Suppressor macrophage treated with lipopolysaccharide for 4 hours (primary cell): ENCODE measurements at places on chromosomes 7 and 10.
A peak's percentile ranks its signal among the peaks of the same experiment; 100 is the strongest.

DNA sequence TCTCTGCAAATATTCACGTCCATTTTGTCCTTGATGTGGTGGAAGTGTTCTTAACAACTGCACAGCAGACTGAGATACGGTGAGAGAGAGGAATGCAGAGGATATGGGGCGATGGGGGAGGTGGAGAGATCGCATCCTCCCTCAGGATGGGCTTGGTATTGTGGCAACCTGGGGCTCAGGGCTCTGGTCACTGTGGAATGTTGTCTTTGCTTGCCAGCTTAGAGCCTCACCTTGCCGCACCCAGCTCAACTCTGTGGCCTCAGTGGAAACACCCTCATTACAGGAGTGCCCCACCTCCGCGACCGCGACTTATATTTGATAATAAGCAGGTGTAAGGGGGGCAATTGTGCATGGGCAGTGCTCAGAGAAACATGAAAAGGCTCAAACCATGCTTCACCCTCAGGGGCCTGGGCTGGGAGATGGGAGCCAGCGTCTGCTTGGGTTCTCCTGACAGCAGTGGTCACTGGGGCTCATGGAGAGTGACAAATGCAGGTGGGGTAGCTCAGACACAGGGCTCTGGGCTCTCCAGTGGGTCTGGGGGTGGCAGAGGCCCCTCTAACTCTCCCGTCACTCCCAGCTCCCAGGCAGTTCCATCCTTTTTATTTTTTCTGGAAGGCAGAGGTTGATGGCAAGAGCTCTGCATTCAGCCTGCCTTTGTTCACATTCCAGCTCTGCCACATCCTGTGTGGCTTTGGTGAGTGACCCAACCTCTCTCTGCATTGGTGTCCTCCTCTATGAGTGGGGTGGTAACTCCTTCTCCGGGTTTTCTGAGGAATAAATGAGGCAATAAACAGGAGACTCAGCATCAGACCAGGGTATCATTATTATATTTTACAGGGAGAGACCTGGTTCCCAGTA lies 43.1 kb upstream of the EMX2 start:
- no peak for DNase-seq

- DNase-seq, result no peak
Observed at GRCh38 chr10:78727251-78727650, 341.5 kb upstream of the ZMIZ1 start.

DNA sequence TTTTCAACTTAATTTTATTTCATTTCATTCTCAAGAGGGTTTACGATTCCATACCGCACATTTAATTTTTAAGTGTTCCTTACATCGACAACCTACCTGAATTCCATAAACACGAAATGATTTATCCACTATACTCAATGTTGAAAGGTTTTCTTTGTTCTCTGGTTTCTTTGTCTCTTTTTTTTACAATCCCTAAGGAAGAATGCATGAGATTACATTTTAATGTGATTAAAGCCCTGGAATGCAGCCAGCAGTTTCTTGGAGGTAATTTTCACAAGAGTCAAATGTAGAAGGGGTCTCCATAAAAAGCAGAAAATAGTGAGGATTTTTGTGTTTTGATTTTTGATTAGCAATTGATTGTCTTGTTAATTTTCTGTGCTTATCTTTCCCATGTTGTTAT lies 59.2 kb upstream of the ADCY1 start:
- no peak for DNase-seq

GRCh38 chr10:96252730-96253129 lies 18.6 kb downstream of the BLNK start:
- no peak for DNase-seq

DNA sequence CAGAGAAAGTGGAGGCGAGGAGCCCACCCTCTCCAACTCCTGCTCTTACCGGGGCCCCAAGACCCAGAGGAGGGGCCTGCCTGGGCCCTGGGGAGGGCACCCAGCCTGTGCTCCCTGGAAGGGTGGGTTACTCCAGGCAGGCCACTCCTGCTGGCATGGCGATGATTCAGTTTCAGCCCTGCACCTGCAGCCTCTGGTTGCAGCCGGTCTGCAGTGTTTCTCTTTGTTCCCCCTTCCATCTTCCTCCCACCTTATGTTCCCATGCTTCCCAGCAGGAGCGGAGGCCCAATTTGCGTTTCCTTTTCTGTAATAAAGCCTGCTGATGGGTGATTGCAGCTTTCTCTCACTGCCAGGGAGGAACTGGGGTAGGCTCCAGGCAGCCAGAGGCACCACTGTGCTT lies 53.2 kb upstream of the FAM20C start:
- no peak for DNase-seq

DNA sequence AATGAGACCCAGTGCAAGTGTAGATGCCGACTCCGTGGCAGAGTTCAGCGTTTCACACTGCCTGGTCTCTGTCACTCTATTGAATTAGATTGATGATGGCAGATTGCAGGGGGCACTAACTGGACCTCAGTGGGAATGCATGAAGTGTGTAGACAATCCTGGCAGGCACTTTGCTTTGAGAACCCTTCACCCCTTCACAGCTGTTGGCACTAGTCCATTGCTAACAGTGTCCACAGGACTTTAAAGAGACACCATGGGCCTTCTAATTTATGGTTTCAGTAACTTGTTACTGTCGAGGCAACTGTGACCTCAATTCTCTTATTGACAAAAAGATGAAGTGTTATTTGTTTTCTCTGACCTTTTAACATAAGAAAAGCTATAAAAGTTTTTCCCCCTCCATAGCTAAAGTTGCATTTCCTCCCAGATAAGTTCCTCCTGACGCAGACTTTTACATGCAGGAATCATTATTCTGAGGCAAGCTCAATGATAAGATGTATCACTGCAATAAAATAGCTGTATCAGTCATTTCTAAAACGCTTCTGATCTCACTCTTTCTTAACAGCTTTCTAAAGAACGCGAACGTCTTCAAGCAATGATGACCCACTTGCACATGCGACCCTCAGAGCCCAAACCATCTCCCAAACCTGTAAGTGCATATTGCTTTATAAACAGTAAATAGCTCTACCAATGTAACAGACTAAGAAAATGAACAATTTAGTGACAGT lies 238.9 kb downstream of the FOXP2 start:
- no peak for DNase-seq

DNA sequence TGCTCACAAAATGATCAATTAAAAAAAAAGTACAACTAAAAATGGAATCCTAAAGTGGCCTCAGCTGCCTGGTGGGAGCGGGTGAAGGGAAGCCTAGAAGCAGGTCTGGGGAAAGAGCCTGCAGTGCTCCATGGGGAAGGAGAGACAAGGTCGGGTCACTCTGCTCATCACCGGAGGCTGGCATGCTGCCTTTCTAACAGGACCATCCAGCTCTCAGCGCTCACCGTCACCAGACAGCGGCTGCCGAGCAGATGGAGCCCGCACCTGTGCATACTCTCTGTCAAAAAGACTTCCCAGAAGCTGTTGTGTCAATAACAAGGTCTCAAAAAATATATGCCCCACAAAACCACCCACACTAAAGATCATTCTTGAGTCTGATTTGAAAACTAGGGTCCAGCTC lies 112.8 kb downstream of the BAMBI start:
- DNase-seq, result no peak

GRCh38 chr7:117085275-117085674 lies 132.0 kb downstream of the ST7 start:
- no peak for DNase-seq

- no peak for DNase-seq
Observed at GRCh38 chr10:25907261-25907660, 26.8 kb upstream of the MYO3A start.

- no peak for DNase-seq
Observed at GRCh38 chr10:130409931-130410330, 273.7 kb downstream of the GLRX3 start.

GRCh38 chr10:75995720-75996119 lies 564.3 kb downstream of the LRMDA start:
- DNase-seq, result no peak

DNA sequence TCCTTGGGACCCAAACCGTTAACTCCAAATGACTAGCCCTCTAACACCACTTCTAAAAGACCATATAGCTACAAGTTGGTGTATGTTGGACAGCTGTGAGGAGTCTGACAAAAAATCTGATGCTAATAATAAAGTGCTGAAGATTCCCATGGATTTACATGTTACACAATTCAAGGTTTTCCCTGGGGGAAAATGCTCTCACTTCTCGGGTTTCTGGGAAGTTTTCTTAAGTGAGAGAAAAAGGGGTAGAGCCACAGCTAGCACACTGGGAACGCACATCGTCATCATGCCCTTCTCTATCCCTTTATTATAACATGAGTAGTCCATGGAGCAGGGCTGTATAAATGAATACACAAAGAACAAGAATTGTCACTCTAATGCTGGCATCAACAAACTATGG lies 162.1 kb downstream of the CHCHD3 start:
- DNase-seq, result no peak

DNA sequence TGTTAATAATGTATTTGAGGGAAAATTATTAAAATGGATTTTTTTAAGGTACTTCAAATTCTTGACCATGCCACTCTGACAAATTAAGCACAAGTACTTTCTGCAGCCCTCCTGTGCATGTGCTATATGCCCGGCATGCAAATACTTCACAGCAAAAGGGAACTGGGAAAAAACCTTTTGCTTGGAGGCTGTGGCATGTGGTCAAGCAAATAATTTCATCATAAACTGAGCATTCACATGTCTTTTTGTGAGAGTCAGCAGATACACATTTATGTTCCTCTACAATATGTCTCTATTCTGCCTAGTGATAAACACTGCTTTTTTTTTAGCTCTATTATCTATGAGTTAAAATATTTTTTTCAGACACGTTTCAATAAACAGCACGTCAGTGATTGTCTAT lies 53.7 kb upstream of the SEMA3A start:
- DNase-seq, result peak; percentile 90

GRCh38 chr10:129331207-129331838 lies 135.7 kb upstream of the MGMT start:
- no peak for DNase-seq

DNA sequence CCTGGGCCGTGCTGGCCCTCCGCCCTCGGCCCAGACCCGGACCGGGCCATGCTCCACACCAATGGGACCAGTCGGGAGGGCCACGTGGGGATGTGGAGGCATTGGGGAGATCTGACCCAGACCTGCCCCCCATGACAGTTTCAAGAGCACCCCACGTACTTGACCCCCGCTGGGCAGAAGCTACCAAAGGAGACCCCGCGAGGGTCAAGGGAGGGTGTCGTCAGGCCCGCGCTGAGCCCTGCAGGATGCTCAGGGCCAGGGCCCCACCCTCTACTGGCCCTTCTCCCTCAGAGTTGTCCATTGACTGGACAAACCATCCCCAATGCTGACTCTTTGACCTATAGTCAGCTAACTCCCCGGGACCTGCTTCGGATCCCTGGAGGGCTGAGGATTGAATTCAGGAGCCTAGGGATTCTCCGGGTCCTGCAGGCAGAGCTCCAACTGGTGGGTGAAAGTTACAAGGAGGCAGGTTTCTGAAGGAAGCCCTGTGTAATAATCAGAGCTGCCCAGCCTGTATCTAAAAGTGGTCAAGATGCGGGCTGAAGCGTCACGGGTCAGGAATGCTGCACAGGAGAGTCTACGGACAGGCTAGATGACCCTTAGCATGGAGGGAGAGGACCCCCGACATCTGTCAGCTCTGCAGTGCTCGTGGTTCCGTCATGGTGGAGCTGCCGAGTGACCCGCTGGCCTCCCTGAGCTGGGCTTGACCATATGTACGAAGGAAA lies 498 bp upstream of the CALHM2 start:
- no peak for DNase-seq

DNA sequence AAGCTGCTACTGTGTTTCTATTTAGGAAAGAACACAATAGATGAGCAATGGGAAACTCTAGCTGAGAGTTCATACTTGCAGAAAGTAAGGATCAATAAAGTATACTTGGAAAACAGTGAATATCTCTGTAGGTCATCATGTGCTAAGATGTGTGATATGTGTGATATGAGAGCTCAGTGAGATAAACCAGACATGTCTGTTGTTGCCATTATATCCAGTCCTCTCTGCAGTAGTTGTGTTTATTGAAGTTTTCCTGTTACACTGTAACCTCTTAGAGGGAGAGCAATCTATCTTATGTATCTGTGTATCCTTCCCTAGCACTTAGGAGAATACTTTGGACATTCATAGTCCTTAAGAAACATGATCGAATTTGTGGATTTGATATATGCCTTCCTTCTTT lies 19.1 kb downstream of the TRUB1 start:
- DNase-seq, result no peak

DNA sequence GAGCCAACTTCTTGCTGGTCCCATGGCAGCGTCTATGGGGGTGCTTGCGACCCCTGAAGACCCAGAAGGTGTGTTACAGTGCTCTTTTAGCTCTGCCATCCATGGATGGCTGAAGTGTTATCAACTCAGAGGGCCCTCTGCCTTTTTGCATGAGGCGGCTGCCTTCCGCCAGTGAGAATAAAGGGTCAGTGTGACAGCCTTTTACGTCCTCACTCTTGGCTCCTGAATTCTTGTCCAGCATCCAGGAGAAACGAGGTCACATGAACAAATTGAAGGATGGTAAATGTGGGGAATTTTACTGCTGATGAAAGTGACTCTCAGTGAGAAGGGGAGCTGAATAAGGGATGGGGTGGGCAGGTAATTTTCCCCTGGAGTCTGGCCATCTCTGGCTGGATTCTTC lies 24.1 kb downstream of the SSMEM1 start:
- no peak for DNase-seq

DNA sequence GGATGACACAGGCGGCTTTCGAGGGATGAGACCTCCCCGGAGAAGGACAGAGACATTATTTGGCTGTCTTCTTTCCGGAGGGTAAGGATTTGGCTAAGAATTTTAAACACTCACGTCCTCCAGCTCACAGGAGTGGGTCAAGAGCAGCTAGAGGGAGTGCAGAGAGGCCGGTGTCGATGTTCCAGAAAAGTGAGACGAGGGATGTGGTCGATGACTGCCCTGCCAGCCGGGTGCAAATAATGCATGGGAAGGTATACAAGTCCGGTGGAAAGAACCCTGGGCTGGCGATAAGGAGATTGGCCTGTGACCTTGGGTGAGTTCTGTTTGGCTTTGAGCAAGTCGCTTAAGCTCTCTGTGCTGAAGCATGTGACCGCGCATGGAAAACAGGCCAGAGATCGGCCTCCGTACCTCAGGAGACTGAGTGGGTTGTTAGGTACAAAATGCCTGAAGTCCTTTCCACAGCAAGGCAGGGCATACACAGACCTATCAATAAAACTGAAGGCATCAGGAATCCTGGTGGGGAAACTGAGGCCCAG lies 149.1 kb downstream of the UBE2H start:
- no peak for DNase-seq

DNA sequence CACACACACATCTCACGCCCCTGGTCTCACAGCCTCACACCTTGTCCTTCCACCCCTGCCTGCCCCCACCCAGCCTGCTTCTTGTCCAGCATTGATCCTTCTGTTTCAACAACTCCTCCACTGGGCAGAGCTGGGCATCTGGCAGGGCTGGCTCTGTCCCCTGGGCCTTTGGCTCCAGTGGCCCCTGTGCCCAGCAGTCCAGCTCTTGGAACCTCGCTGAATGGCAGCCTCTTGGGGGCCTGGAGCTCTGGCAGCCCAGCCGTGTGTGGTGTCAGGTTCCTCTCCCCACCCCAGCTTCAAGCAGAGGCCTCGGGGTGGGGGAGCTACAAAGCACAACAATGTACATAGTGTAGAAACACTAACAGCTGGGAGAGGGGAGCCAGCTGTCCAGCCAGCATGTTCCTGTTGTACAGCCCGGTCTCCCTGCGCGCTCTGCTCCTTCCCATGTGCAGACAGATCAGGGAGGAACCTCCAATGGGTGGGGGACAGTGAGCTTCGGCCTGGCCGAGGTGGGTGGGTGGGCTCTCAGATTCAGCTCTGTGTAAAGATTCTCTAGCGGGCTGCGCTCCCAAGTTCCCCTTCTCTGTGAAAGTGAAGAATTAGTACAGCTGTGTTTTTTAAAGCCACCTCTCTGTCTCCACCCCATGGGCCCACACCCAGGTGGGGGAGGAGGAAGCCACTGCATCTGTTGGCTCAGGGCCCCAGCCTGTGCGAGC lies 19.4 kb downstream of the ZMIZ2 start:
- no peak for DNase-seq

GRCh38 chr7:48551652-48552051 lies 372.7 kb upstream of the CDC14C start:
- DNase-seq, result no peak
